ENCODE measurements at places on chromosomes 4 and X. TPM values are rescaled to one million over a fixed set of nuclear protein-coding genes. Genes with fewer than 3 reads are reported as not detected.

The GLUD2 gene
- total RNA-seq, result 0.27 TPM

The RASSF6 gene
- total RNA-seq, result 0.56 TPM

The FATE1 gene
- not detected for total RNA-seq

The CASP6 gene
- total RNA-seq, result 17.3 TPM

The SAGE1 gene
- total RNA-seq, result not detected

The ERVMER34-1 gene
- not detected for total RNA-seq

The CAMK2D gene
- 70.1 TPM for total RNA-seq

The EDNRA gene
- total RNA-seq, result 10.8 TPM

The FGA gene
- not detected for total RNA-seq

The ATOH1 gene
- not detected for total RNA-seq

The CCDC149 gene
- total RNA-seq, result 30.1 TPM

The MAGED4 gene
- total RNA-seq, result 0.27 TPM

Data from thoracic aorta (tissue), 2 donors.